AML-193 (cell line): ENCODE measurements at places on chromosomes 1 and 21.

- DNase-seq: no peak
These were observed 16.8 kb downstream of the EDN2 start for GRCh38 chr1:41467673-41468072.

DNA sequence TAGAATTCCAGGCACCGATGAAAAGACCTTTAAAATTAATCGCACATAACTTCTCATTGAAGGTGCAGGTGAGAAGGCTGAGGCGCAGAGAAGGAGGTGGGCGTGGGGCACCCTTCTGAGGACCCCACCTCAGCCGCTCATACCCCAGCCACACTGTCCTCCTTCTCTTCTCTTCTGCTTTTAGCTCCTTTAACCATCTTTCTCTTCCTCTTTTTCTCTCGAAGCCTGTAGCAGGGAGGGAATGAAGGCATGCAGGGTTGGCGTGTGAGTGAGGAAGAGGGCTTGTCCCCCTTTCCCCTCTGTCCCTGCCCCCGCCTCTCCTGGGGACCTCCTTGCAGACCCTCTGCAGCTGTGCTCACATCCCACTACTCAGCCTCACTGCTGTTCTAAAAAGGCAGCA is 57.8 kb upstream of the CACNA1E start:
- DNase-seq: no peak

DNA sequence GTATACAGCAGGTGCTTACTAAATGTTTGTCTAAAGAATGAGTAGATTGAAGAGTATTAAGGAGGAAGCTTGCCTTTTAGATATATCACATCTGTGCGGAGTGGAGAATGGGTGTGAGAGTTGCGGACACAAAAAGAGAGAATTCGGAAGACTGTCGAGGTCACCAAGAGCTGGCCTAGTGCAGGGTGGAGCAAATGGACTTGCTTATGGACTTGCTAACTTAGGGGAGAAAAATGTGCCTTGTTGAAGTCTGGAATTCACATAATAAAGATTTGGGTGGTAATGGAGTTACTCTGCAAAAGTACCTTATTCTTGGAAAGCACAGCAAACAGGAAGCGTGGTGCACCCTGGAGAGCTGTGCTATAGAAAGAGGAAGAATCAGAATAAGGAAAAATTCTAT is 361.7 kb downstream of the PRDM2 start:
- DNase-seq: no peak

DNA sequence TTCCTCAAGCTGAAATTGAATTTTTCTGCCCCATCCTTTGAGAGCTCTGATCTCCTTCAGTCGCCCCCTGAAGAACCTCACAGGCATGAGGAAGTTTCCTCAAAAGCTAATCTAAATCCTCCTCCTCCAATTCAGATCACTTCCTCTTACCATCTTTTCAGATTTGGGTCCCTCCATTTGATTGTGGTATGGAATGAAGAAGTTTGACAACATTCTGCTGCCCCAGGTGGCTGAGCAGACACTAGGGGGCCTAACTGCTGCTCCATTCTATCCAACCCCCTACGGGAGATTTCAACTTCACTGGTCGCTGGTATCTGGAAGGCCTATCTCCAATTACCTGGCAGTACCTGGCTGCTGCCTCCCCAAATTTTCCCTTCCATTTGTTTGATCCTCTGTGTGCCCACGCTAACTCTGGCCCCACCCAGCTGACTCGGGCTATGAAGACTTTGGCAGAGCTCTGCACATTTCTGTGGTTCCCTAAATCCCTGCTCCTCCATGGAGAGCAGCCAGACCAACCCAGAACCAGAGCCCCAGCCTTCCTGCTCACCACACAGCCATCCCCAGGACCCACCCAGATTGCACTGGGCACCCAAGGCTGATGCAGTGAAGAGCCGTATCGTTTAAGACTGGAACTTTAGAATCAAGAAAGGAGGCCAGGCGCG is 7.8 kb downstream of the IRF6 start:
- peak; percentile 15 for DNase-seq

DNA sequence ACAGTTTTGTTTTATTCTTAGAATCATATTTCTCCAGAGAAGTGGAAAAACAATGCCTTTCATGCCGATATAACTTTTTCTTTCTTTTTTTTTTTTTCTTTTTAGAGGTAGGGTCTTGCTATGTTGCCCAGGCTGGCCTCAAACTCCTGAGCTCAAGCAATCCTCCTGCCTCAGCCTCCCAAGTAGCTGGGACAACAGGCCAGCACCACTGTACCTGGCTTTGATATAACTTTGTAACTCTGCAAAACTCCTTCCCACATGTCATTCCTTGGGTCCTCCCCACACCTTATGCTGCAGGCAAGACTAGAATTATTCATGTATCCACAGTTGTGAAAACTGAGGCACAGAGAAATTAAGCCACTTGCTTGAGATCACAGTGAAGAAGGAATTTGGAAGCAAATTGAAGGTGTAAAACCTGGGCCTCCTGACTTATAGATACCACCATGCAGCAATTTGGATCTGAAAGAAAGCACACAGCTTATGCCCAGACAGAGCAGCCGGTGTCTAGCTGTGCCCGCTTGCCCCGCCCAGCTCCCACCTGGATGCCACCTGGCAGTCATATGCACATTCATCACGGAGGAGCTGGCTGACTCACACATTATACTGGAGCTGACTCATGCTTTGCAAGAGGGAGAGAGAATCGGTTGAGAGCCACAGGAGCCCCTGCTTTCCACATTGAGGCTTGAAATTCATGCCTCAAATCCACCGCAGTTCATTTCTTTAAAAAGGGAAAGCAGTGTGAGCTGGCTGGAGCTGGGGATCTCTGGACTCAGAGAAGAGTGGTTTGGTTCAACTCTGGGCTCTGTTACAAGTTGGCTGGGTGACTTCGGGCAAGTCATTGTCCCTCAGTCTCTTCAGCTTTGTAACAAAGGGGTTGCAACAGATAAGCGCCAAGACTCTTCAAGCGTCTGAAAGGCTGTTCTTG is 8.3 kb upstream of the SLC2A1 start:
- no peak for DNase-seq

DNA sequence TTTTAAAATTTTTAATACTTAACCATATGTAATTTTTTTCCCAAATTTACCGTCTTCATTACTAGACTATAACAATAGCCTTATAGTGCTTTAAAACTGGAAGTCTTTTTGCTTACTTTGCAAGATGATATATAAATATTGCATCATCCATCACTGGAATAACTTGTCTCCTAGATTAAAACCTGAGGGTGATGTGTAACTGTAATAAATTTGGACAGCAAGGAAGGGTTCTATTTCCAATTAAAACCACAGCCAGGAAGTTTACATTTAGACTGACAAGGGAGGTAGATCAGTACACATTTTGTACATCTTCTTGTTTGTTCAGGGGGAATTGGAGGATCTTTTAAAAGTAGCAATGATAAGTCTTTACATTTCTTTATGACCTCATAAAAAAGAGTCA is 21.9 kb downstream of the NTNG1 start:
- no peak for DNase-seq

DNA sequence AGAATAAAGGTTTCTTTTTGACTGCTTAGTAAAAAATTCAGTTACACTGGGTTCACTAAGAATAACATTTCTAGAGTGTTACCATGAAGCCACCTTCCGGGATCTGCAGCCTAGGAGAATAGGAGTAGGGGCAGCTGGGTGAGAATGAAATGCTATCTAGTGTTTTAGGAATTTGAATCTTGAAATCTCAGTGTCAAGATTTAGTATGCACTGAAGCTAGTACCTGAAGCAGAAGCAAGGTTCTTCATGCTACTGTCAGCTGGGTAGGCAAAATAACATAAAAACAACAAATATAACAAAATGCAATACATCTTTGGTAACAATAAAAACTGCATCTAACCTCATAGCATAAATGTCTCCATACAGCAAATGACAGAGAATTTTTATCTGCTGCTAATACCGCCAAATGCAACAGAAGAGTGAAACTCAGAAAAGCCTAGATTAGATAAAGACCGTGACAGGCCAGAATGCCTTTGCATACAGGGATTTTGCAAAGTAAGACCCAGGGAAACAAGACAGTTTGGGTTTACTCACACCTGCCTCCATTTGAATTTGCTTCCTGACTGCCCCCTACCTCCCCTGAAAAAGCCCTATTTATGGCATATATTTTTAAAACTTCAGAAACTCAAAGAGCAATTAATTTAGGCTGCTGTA is 58.2 kb downstream of the GADD45A start:
- no peak for DNase-seq

DNA sequence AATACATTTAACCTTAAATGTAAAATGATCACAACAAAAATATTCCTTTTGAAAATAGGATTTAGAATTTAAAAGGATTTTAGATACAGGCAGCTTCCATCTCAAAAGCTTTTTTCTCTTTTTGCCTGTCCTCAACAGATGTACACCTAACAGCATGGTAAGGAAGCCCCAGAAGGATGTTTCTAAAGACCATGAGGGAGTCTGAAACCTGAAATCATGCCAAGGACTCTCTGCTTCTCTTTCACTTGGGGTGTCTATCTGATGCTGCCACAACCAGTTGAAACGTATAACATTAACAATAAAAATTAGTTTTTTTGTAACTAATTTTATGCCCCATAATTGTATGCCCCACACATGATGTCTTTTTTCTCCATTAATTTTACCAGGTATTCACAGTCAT is 5.4 kb upstream of the ZNF281 start:
- no peak for DNase-seq

DNA sequence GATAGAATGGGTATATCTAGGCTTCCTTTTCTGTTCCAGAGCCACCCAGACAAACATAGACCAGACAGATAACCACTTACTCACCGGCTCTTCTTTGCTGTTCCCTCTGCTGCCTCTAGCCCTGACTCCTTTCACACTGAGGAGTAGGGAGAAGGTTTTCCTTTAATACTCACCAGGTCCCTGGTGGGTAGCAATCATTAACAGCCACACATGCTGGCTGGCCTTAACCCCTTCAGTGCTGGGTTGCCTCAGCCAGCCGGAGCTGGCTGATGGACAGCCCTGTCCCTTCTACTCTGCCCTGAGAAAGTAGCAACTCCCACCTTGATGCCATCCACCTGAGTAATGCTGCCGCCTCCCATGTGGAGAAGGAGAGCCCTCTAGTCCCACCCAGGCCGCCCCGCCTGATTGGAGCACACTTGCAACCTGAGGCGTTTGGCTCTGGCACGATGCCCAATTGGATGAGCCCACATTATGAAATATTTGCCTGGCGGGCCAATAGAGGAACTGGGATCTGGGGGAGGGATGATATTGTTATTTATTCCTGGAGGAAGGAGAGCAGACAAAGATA is 71.6 kb downstream of the PLEKHA6 start:
- DNase-seq: peak; percentile 32

DNA sequence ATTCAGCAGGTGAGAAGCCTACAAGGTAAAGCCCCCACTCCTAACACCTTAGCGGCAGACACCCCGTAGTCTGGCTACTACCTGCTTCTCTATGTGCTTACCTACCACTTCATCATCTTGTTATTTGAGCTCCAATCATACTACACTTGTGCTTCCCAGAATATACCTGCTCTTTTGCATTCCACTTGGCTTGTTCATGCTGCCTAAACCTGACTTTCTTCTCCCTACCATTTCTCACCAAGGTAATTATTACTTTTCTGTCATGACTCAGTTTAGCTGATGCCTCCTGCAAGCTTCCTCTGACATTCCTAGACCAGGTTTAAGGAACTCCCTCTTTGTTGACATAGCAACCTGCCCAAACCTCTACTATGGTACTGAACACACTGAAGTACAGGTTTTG is 495.6 kb upstream of the C1orf87 start:
- DNase-seq: no peak

GRCh38 chr1:91589437-91589836 is 88.8 kb downstream of the CDC7 start:
- DNase-seq: no peak

DNA sequence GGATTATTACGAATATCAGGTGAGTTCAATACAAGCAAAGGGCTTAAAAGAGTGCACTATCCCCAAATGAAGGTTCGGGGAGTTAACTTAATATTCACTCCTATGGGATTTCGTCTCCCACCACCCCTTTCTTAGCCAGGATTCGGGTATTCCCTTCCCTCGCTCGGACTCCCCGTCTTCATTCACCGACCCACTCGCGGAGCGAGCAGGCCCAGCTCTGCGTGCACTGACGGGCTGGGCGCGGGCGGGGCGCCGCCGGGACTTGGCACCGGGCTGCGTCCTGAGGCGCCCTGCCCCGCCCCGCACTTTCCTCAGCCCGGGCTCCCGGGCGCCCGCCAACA is 7.7 kb upstream of the MPZL1 start:
- no peak for DNase-seq

GRCh38 chr1:183227422-183228346 is 41.6 kb downstream of the LAMC2 start:
- DNase-seq: no peak

DNA sequence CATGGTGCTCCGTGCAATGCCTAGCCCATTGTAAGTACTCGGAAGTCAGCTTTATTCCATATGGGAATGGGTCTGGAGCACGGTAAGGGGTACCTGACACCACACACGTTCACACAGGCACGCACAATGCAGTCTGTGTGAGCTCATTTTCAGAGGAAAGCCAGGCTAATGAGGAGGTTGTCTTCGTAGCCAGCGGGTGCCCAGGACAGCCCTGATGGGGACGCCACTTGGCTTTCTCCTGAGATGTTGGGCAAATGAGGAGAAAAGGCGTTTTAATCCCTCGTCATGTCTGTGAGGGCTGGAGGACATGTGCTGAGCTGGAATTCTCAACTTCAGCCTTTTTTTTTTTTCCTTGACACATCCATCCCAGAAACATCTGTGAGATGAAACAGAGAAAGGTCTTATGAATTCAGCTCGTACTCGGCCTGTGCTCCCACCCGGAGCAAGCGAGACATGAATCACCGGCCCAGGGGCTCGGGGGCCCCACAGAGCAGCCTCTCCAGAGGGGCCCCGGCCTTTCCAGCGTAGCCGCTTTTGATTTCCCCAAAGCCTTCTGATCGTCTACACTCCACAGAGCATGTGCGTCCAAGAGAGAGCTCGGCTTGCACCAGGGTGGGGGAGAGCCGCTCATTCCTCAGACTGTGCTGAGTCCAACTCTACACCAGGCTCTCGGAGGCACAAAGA is 125.1 kb downstream of the EPHB2 start:
- DNase-seq: no peak

DNA sequence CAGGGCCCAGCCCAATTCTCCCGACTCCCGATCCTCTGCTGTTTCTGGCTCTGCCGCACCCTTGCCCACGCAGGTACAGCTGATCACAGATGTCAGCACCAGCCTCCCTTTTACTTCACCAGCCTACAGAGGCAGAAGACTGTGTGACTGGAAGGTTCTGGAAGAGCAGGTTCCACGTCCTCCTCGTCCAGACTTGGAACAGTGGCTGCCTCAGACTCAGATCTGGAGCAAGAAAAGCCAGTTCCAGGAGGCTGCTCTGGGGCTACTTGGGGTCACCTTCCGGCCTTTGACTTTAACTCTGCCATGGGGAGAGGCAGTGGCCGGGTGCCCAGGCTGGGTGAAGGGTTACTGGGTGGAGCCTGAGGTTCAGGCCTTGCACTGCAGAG is 16.1 kb upstream of the KLHDC7A start:
- DNase-seq: no peak

DNA sequence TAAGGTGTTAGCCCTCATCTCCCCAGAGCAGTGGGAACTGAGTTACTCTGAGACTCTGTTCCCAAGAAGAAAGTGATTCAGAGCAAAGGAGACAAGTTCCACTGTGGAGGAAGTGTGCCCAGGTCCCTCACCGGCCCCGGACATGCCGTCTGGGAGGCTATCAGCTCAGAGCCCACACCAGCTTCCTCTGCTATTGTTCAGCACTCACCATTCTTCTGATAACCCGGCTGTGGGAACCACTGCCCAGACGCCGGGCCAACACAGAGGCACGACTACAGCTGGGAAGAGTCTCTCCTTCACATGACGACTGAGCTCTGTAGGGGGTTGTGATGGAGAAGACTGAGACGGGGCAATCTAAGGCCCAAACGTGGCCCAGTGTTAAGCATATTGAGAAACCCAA is 34.2 kb upstream of the GJA5 start:
- no peak for DNase-seq
